ENCODE measurements at places on chromosomes 12 and 14.

DNA sequence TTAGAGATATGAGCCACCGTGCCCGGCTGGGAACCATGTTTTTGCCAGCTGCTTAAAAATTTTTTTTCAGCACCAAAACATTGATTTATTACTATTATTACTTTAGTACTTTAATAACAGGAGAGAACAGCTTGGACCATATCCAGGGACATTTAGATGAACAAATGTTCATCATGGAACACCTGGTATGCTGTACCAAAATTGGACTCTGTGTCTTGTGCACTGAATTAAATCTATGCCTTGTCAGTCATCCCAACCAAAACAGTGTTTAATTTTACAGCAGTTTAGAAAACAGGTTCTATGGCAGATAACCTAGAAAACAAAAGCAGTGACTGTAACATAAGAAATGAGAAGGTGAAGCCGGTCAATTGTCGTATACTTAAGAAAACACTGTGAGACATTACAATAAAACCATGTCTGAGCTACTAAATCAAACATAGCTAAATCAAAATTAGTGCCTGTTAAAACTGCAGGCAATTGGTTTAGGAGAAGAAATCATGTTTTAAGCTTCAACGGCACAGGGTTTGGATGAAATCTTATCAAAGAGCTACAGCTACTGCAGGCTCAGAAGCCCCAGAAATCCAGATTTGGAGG, 58.2 kb upstream of the PYGL start:
- no peak for DNase-seq

DNA sequence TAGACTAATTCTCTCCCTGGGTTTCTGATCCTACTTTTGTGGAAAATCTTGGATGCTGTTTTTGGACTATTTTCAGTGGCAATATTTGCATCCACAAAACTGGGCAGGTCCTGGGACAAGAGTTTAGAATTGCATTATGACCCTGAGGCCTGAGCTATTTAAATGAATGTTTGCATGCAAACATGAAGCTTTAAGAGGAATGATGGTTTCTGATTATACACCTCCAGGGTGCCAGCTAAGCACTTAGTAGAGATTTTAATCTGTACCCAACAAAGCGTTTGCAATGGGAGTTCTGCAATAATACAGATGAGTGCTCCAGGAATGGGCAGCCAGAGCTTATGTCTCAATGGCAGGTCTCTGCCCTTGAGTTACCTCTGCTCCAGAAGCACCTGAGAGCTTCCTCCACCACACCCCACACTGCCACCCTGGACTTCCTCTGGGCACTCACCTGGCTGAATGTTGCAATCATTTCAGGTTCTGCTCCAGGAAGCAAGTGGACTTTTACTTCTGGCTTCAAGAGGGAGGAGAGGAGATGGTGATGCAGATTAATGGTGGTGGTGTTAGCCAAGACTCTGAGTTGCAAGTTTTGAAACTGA, 6.0 kb upstream of the SPTLC2 start:
- no peak for DNase-seq

DNA sequence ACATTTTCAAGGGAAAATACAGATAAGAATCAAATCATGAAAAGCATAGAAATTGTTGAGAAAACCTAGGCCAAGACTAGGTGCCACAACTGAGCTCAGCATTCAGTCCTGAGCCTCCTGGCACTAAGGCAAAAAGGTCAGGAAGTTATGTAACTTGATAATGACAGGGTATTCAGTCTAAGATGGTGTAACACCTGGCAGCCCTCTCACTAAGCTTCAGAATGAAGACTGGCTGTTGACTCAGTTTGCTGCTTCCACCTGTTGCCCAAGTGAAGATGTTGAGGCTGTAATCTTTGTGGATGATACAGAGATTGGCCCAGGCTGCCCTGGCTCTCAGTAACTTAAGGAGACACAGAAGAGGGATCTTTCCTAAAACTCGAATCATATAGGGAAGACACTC, 19.6 kb downstream of the PROX2 start:
- no peak for DNase-seq

GRCh38 chr12:32548691-32549281, 130.3 kb upstream of the DNM1L start:
- no peak for DNase-seq

DNA sequence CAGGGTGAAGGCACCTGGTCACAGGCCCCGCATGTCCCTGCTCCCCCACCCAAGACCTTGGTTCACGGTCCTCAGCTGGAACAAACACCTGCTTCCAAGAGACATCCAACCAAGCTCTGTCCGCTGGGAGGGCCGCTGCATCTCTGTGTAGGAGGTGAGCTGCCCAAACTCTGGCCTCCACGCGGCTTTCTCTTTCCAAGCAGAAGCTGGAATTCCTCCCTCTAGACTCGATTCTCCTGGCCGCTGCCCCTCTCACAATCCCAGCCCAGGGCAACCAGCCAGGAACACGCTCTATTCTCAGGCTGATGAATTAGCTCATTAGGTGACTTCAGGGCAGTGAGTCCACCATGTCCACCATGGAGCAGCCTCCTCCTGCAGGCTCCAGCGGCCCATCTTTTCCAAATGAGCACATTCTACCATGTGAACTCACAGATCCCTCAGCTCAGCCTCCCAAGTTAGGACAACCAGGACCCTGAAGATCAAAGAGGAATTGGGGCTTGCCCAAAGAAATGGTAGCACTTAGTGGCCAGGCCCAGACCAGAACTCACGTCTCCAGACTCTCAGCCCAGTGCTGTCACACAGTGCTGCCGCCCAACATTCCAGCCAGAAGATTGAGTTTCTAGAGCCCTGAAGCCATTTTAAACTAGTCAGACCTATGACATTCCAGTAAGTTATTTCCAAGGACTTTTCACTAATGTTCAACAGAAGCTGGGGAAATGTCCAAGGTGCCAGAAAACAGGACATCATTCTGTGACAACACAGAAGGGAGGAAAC, 146.6 kb downstream of the ANO2 start:
- DNase-seq: no peak
